Fibroblast of lung (primary cell): ENCODE measurements at places on chromosomes 3 and 15.

DNA sequence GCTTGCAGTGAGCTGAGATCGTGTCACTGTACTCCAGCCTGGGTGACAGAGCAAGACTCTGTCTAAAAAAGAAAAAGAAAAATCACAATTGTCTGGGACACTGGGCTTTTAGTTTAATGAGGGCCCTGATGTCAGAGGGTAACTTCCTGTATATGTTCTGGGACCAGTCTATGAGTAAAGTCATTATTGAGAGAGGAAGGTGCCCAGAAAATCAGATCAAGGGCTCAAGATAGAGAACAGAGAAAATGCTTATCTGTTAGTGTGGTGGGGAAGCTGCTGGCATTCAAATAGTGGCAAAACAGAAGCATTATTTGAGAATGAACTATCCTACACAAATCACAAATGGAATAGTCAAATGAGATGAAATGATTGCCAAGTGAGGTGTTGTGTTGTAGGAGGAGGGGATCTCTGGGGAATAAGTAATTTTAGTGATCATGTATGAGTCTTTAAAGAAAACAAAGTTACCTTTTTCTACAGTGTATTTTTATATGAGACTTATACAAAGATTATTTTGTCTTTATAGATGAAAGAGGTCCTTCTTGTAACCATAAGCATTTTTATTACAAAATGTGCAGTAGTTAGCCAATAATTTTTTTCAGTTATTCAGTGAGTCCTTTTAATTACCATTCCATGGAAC lies 13.4 kb downstream of the ARIH2 start:
- DNase-seq, result no peak

- no peak for DNase-seq
Measured at GRCh38 chr3:170804078-170804477, 65.9 kb downstream of the RPL22L1 start.

GRCh38 chr3:175651716-175652115 lies 792.6 kb downstream of the NAALADL2 start:
- no peak for DNase-seq

DNA sequence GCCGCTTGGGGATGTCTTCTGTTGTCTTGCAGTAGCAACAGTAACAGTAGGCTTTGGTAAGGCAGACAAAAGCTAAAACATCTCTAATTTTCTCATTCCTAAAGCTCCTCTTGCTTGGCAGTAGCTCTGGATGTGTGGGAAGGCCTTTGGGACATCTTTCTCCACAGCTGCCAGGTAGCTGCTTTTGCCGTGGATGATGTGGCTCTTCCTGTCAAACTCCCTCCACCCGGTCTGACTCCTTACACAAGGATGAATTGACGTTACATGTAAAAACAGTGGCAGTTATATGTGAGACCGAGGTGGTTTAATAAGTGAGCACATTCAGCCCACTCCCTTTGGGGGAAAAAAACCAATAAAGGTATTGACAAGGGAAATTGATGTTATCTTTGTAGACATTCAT lies 309.1 kb downstream of the TUSC7 start:
- DNase-seq, result no peak

DNA sequence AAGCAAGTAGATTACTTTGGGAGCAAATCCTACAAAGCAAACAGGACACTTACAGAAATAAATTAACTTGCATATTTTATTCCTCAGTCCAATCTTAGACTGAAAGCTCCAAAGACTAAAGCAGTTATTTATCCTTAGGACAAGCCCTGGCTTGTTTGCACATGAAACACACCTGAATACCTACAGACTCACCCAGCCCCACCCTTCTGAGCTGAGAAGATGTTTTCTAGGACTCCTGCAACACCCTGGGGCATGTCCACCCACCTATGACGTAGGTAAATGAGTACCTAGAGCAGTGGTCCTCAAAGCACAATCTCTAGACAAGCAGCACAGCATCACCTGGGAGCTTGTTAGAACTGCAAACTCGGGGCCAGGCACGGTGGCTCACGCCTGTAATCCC lies 80.8 kb downstream of the ANXA2 start:
- DNase-seq, result no peak

DNA sequence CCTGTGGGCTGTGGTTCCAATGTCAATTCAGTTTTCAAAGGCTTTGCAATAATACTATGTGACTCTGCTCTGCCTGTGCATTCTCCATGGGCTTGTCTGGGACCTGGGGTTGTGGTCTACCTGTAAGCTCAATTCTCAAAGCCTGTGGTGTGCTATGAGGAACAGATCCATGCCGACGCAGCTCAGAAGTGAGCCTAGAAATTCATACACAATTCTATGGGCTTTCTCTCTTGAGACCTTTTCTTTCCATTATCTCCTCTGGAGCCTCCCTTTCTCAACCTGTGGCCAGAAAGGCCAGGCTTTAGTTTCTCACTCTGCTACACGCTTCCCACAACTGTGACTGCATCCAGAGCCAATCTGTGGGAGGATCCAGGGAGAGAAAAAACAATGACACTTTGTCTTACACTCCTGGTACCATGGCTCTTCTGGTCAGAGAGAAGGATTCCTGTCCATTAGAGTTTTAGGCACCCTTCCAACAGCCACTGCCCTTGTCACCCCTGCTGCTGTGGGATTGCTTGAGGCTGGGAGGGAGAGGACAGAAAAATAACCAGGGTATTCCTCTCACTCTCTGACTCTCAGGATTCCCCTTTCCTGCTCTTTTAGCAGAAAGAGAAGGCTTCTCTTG lies 34.1 kb upstream of the KLF13 start:
- DNase-seq, result no peak

DNA sequence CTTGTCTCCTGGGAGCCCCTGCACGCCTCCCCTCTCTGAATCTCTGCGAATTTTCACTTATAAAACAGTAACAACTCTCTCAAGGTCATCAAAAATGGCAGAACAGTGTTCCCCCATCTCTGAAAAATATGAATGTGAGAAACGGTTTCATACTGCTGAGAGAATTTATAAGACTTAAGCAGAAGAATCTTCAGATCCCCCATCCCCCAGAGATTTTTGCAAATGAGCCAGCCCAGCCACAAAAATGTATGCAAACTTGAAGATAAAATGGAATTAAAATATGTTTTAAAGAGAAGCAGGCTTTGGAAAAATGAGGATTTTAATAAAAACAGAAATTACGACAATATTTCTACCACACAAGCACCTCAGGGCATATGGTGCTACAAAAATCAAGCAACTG lies 173.0 kb downstream of the STT3B start:
- peak; percentile 47 for DNase-seq

GRCh38 chr3:171169866-171170265 lies 143.3 kb upstream of the SLC2A2 start:
- DNase-seq, result no peak
